ENCODE measurements at places on chromosomes 3 and 15. TPM values are rescaled to one million over a fixed set of nuclear protein-coding genes. Genes with fewer than 3 reads are reported as not detected.

DNA sequence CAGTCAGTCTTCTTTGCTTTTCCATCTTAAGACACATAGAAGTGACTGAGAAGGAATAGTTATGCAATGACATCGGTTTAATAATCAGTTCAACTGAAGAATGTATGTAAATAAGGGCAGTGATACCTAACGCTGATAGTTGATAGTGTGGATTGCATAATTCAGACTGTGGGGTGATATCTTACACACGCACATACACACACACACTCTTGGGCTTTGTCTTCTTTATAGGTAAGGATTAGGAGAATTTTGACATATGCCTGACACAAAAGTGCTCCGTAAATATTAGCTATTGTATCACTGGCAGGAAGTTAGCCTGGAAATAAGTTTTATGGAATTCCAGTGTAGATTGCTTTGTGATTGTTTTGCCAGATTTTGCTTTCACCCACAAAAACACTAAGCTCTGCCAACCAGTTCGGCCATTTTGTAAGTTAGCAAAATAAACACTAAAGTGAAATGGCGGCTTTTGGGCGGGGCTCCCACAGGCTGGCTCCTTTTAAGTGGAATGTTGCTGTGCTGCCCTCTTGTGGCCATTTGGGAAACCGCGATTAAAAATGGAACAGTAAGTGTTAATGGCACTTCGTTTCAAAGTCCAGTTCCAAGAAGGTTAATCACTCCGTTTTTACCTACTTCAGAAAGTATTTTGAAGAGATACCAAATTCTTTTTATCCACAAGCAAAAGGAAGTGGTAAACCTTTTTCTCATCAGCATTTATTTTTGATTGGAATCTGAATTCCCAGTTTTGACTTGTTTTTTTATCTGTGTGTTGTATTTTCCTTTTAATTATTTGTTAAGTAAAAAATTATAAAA is 17.7 kb downstream of the CHD2 start:
- peak; percentile 96 for DNase-seq

- DNase-seq, result no peak
These were observed 164.3 kb downstream of the FNDC3B start for GRCh38 chr3:172203522-172204258.

GRCh38 chr15:32908135-32908801 is 190.5 kb downstream of the GREM1 start:
- no peak for DNase-seq

DNA sequence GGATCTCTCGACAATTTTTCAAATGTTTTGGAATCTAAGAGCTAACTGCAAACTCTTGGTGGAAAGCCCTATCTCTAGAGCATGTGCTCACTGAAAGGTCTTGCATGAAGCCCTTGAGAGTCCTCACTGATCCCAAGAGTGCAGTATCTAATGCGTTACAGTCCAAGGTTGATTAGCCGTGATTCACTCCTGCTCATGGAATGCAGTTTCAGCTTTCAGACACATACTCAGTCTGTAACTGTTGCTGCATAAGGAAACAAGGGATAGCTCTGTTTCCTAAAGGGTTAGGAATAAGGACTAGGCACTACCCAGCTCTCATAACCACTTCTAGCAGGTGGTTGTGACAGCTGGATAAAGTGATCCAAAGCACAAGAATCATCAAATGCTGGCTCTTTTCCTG is 687.4 kb upstream of the CFAP20DC start:
- DNase-seq, result no peak

DNA sequence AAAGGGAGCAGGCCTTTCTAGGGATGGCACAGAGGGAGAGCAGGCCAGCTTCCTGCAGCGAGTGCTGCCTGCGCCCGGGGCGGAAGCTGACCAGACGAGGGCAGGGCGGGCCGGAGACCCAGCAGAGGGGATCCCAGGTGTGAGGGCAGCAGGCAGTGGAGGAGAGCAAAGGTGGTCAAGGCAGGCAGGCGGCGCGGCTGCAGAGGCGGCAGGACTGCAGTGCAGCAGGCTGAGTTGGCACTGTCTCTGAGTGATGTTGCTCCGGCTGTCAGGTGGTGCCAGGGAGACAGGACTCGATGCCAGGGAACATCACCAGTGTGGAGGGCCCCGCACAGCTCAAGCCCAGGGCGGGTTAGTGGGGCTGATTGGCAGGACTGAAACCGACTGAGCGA is 22.3 kb upstream of the PLXNA1 start:
- no peak for DNase-seq

- DNase-seq, result no peak
These were observed 144.6 kb downstream of the LPP start for GRCh38 chr3:188298585-188298984.

DNA sequence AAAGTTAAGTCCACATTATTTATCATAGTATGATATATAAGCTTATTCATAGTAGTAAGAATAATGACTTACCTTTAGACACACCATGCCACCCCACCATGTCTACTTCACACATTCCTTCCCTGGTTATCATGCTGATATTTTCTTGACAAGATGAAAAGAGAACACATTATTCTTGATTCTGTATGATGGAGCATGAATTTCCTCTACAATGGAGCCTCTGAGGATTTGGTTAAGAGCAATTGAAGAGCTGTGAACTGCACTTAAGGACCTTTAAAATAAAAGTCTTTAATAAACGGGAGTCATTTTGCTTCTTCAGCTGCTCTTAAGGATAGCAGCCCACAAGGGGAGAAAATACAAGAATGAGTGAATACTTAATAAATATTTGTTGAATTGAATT is 226.7 kb downstream of the CADM2 start:
- no peak for DNase-seq

DNA sequence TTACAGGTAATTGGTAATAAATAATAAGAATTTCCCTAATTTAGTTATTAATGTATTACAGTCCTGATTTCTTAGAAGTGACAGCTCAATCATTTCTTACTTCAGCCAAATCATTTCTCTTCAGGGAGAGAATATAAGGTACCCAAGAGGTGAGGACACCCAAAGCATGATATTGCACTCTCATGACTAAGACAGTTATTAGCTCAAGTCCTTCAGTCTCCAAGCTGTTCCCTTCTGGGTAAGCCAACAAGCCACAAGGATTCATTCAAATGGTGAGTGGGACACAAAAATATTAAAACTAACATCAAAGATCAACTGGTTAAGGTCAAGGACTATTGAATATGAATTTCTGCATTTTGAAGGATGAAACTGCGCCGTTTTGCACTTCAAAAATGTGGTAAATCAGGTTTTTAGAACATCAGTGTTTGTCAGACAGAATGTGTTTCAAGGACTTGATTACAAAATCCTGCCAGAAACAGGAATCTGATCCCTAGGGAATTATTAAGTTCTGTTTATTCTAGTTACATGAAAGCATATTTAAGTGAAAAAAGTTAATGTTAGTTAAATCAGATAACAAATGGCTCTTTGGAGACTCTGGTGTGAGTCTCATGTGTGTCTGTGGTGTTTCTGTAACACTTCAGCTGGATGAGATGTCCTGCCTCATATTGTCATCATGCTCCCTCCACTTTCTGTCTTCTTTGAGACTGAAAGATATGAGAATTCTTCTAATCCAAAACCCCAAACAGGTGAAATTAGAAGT is 101.7 kb upstream of the COL8A1 start:
- DNase-seq, result no peak

Gene EXD1
- not detected for total RNA-seq

Gene CAMKV
- 0.39 TPM for total RNA-seq

Gene C2CD4A
- total RNA-seq, result 2.3 TPM

Gene WDR93
- total RNA-seq, result not detected

Gene GOLGA6B
- total RNA-seq, result not detected

Gene RPP25
- 3.8 TPM for total RNA-seq

Gene ILDR1
- 0.41 TPM for total RNA-seq
